ENCODE measurements at places on chromosomes 7 and 10.

GRCh38 chr7:34373940-34374339 lies 284.1 kb upstream of the NPSR1 start:
- no peak for DNase-seq

DNA sequence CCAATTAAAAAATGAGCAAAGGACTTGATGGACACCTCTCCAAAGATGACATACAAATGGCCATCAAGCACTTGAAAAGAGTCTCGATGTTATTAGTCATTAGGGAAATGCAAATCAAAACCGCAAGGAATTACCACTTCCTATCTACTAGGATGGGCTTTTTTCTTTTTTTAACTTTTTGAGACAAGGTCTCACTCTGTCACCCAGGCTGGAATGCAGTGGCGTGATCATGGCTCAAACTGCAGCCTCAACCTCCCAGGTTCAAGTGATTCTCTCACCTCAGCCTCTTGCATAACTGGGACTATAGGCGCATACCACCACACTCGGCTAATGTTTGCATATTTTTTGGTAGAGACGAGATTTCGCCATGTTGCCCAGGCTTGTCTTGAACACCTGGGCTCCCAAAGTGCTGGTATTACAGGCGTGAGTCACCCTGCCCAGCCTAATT lies 13.6 kb downstream of the NKX1-2 start:
- no peak for DNase-seq

DNA sequence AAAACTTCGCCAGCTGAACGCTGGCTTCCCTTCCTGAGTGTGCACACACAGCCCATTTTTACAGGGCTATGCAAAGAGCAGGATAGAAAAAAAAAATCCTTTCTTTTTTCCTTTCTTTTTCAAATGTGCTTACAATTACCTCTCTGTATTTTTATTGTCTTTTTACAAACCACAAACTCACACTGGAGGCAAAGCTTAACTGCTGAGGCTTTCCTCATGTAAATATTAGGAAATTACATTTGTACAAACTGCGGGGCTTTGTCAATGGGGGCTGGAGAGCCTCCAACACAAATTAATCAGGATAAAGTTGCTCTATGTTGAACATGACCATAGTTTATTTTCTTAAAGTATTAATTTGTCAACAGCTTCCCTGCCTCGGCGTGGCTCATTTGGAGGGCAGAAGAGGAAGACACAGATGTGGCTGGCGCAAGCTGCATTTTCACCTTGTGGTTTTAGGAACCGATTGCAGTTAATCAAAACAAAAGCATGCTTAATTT lies 411.7 kb upstream of the MKI67 start:
- no peak for DNase-seq

GRCh38 chr10:59068581-59069191 lies 107.8 kb upstream of the PHYHIPL start:
- DNase-seq: no peak

- DNase-seq: peak; percentile 38
Observed at GRCh38 chr7:149071641-149072437, 18.7 kb downstream of the ZNF786 start.

- DNase-seq: no peak
Observed at GRCh38 chr10:30231709-30232108, 117.4 kb downstream of the MTPAP start.

- DNase-seq: no peak
Observed at GRCh38 chr10:29689001-29689400, 54.2 kb upstream of the SVIL start.

- DNase-seq: no peak
Observed at GRCh38 chr10:88045096-88045495, 181.7 kb downstream of the PTEN start.

GRCh38 chr7:20064181-20064970 lies 152.8 kb downstream of the MACC1 start:
- no peak for DNase-seq

DNA sequence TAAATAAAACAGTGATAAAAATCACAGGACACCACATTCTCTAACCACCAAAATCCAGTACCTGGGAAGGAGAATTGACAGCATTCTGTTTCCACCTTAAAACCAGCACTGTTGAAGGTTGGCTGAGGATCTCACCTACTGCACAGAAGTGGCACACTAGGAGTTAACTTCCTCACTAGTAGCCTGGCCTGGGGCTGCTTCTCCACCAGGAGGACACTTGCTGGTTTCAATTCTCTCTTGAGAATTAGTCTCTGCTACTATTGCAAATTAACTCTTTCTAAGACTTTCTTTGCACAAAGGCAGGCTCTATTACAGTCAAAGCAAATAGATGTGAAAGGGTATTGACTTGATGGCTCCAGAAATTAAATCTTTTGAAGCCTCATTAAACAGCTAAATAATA lies 2.3 kb upstream of the CTTNBP2 start:
- DNase-seq: no peak

DNA sequence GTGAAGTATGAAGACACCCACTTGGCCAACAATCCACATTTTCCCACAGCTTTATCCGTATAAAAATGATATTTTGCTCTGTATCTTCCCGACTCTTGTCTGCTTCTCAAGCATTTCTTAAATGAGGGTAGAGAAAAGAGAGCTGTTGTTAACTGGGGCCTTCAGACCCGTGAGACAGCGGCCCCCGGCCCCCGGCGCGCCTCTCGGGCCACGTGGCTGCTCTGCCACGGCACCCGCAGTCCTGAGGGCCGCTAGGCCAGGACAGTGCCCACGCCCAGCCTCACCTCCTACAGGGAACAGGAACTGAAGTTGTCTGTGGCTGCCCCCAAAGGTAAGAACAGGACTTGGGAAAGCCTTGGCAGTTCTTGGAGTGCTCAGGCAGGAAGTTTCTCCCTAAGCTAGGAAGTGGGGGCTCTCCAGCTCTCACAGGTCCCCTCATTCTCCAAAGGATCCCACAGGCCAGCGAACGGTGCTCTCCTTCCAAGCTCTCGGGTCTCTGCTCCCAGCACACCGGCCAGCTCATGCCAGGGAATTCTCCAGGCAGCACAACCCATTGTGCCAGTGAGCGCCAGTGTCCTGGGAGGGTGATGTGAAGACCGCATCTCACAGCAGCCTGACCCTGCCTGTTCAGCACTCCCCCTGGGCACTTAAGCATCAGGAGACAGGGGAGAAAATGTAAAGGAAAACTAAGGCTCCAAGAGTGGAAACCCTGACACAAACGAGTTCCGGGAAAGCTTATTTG lies 230.3 kb upstream of the PFKP start:
- no peak for DNase-seq

DNA sequence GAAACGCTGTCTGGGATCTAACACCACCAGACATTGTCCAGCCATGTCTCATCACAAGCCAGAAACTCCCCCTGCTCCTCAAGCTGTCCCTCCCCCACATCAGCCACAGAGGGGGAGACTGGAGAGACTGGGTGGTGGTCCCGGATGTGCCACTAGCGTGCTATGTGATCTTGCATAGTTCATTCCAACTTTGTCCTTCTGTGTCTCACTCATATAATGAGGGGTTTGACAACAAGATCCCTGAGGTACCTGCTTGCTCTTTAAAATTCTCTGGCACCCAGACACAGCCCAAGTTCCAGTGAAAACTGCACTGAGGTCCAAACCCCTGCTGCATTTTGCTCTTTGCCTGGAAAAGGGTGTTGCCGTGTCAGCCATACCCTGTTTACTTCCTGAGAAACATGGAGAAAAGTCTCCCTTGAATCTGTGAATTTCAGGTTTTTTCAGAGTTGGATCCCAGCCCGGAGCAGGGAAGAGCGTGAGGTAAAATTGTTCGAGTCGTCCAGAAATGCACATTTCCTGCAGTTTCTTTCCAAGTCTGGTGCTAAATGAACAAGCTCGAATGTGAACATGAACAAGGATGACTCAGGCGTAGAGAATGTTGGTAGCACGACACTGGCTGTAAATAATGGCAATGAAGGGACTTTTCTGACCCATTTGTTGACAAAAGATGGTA lies 156.6 kb downstream of the CCDC3 start:
- no peak for DNase-seq
